ENCODE measurements at places on chromosomes 5 and 9.

DNA sequence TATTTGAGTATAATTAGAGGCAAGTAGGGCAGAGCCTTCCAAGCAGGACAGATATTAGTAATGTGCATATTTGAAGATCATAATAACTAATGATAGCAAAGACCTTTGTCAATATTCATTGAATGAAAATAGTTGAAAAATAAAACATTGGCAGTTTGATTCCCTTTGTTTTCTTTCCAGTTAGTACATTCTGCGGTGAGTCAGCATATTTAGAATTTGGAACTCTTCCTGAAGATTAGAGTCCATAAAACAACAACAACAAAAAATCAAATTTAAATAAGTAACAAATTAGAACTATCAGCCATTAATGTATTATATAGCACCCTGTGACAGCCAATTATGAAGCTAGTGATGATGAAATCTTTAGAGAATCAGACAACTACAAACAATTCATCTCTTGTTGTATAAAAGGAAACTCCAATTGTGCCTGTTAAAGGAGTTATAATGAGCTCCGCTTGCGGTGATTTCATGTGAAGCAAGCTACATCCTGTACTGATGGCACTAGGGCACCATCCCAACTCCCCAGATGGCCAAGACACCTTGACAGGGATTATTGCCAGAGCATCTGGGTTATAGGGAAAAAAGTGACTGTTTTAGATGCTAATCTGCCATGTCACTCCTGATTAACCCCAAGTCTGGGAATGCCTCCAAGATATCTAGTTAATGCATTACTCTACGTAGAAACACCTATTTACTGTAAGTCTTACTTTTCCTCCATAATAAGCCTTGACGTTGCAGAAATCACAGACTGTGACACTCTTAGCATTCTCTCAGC is 6.8 kb downstream of the IFNA8 start:
- H3K27me3 ChIP-seq, result no peaks in the 10 kb centered on the region
- peak overlapping the region; percentile 69 for H3K27ac ChIP-seq

- no peak for DNase-seq
- no peaks in the 10 kb centered on the region for H3K27me3 ChIP-seq
- H3K4me1 ChIP-seq, result peaks cover 12% of the 10 kb centered on the region
- peaks cover 6% of the 10 kb centered on the region for H3K36me3 ChIP-seq
These were observed 17.1 kb downstream of the MSANTD3 start for GRCh38 chr9:100443781-100444768.

DNA sequence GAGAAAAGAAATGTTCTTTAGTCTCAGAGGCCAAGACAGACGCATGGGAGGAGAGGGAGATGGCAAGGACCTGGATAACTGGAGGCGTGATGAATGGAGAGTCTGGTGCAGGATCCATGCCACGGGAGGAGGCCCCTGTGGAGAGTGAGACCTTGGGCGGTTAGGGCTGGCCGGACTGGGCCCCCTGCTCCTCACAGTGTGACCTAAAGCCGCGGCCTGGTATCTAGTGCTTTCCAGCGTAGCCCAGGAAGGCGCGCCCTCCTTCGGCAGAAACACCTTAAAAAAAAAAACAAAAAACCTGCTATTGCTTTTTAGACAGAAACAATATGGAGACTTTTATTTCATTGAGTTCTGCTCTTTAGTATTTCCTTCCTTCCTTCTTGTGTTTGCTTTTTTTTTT is 33.1 kb downstream of the SCGB3A1 start:
- no peaks in the 10 kb centered on the region for H3K36me3 ChIP-seq
- H3K27me3 ChIP-seq, result no peaks in the 10 kb centered on the region
- H3K4me3 ChIP-seq, result no peak overlapping the region
- no peaks in the 10 kb centered on the region for H3K4me1 ChIP-seq
- no peak for DNase-seq

DNA sequence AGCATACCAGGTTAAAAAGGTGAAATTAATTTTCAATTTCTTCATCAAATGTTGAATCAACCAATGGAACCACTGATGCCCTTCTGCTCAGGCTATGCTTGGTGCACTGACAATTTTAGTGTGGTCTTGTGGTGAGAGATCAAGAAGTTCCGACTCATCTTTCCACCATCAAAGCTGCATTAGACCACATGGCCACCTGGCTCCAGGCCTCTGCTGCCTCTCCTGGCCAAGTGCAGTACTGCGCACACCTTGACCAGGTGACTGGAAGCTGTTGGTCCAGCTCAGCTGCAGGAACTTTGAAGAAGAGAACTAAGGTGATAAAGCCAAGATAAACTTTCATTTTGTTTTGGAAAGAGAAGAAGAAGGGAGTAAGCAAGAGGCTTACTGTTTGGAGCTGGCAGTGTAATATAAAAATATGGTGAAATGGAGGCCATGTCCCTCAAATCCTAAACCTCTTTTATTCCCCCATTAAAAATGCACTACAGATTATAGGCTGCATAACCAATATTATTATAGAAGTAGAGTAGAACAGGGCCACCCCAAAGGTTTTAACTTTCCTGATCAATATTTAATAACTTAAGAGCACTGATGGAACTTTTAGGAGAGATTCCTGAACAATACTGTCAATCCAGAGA is 315.5 kb upstream of the C9orf72 start:
- no peak overlapping the region for H3K4me3 ChIP-seq
- no peaks in the 10 kb centered on the region for H3K36me3 ChIP-seq
- H3K4me1 ChIP-seq, result no peaks in the 10 kb centered on the region
- H3K27ac ChIP-seq, result no peak overlapping the region

DNA sequence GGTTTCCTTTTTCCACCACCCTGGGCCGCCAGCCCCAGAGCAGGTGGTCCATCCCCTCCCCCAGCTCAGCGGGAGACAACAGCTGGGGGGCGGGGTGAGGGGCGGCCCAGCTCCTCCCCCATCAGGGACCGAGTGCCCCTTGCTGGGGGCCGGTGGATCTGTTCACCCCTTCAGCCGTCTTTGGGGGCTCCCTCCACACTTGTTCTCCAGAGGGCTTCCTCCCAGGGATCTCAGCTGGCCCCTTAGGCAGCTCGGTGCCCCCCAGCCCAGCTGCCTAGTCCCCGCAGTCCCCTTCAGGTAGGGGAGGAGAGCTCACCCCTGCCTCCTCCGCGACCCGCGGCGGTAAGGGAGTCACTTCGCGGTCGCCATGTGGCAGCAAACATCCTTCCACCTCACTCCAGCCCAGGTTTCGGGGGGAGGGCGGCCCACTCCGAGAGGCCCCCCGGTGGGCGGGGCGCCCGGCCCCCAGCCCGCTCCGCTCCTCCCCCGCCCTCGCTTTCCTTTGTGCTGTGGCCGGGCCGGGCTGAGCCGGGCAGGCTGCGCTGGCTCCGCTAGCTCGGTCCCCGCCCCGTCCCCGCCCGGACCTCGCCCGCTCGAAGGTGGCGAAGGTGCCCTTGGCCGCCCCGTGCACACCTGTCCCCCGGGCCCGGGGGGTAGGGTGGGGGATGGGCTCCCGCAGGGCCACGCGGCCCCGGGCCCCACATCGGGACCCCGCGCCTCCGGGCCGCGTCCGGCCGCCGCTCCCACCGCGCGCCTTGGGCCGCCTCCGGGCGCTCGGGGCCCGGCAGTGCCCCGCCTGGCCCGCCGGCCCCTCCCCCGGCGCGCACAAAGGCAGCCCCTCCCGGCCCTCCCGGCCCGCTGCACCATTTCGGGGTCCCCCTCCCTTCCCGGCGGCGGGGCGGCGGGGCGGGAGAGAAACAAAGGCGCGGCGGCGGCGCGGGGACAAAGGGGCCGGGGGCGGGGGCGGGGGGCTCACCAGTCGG is 683 bp downstream of the DBN1 start:
- H3K27me3 ChIP-seq, result no peaks in the 10 kb centered on the region
- peak; percentile 63 for DNase-seq
- peak overlapping the region; percentile 18 for H3K27ac ChIP-seq

GRCh38 chr9:89839952-89840351 is 235.1 kb downstream of the GADD45G start:
- no peak overlapping the region for H3K4me3 ChIP-seq
- H3K27me3 ChIP-seq, result peaks cover 71% of the 10 kb centered on the region
- H3K4me1 ChIP-seq, result no peaks in the 10 kb centered on the region
- H3K27ac ChIP-seq, result no peak overlapping the region

GRCh38 chr5:144915452-144915851 is 744.8 kb downstream of the KCTD16 start:
- no peaks in the 10 kb centered on the region for H3K27me3 ChIP-seq
- DNase-seq, result no peak
- no peaks in the 10 kb centered on the region for H3K36me3 ChIP-seq
- no peak overlapping the region for H3K27ac ChIP-seq
- H3K4me1 ChIP-seq, result no peaks in the 10 kb centered on the region
- H3K4me3 ChIP-seq, result no peak overlapping the region

GRCh38 chr5:64806537-64806936 is 37.8 kb downstream of the CWC27 start:
- H3K27ac ChIP-seq, result no peak overlapping the region
- no peaks in the 10 kb centered on the region for H3K27me3 ChIP-seq
- no peak overlapping the region for H3K4me3 ChIP-seq
- DNase-seq, result no peak
- H3K36me3 ChIP-seq, result no peaks in the 10 kb centered on the region

DNA sequence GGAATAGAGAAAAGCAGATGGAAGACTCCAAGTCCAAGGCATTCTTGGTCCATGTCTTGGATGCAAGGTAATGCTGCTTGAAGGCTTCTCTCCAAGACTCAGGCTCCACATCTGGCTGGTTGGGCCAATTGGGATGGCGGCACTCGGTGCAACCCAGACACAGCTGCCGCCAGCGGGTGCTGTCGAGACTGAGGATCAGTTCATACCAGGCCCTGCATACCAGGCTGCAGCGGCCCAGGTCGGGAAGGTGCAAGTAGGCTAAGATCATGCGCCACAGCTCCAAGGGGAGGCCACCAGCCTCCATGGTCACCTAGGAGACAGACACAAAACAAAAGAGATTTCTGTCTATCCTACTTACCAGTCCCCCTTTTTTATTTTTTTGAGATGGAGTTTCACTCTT is 34.7 kb downstream of the FBXO10 start:
- H3K36me3 ChIP-seq, result no peaks in the 10 kb centered on the region
- H3K4me3 ChIP-seq, result no peak overlapping the region
- H3K27ac ChIP-seq, result no peak overlapping the region
- no peak for DNase-seq
- H3K4me1 ChIP-seq, result no peaks in the 10 kb centered on the region

DNA sequence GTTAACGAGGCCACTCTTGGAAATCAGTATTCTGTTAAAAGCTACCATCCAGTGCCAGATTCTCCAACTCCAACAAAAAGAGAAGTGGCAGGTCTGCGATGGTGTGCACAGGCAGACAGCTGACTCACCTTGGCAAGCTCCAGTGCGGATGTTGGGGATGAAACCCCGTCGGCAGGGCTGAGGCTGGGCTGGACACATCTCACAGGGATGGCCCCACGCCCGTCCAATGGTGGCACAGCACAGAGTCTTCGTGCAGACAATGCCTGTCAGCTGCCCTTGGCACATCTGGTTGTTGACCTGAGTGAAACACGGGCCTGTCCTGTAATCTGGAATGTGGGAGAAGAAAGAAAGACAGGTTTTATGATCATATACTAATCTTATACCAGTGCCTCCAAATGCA is 73.4 kb downstream of the FBN2 start:
- no peak for DNase-seq
- no peaks in the 10 kb centered on the region for H3K36me3 ChIP-seq
- H3K27ac ChIP-seq, result no peak overlapping the region

DNA sequence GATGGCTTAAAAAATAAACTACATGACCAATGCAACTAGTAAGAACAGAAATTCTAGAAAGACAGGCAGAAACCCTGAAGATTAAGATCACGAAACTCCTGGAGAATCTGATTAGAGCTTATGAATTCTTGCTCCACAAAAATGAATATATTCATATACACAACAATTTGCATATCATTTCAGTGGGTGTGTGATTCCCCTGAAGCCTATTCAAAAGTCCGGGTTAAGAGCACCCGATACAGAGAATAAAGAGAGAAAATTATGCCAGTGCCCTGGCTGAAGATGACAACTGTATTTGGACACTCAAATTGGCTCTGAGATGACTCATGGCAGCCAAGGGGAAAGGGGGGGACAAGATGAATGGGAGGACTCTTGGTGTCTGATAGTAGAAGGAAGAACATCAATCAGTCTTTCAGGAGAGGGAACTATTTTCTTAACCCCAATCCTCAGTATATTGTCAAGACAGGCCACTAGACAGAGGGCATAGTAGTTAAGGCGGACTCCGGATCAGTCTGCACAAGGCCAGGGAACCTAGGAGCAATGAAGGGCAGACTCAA is 6.0 kb downstream of the TMOD1 start:
- H3K27me3 ChIP-seq, result no peaks in the 10 kb centered on the region
- H3K36me3 ChIP-seq, result peaks cover 6% of the 10 kb centered on the region

DNA sequence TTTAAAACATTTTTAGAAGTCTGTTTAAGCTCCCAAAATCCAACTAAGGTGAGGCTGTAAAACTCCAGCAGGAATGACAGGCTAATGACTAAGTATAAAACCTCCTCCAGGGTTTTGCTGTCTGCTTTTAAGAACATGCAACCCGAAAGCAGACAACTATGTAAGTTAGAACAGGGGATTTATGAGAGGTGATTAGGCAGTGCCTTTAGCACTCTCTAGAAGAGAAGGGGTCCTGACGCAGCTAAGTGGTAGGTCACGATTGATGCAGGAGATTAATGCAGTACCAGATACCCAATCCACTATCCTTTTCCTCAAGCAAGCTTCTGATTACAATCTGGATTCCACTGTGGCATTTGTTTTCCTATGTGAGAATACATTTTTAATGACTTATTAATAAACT is 25.9 kb downstream of the HOMER1 start:
- peaks cover 2% of the 10 kb centered on the region for H3K4me1 ChIP-seq
- no peak for DNase-seq
- no peak overlapping the region for H3K27ac ChIP-seq

DNA sequence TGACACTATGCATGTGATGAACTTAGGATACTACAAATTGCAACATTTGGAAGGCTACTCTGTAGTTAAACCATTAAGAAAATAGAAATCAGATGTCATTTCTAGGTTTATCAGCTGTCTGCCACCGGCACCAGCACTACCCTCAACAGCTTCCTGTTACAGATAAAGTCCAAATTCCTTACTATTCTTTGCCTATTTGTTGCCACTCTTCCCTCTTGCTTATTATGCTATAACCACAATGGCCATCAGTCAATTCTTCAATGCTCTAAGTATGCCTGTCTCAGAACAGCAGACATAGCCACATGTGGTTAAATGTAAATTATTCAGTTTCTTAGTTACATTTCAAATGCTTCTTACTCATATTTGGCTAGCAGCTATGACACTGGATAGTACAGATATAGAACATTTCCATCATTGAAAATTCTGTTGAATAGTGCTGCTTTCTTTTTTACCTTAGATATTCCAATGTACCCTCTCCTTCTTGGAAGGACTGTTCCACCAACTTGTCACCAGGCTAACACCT is 21.0 kb downstream of the DHX29 start:
- no peak overlapping the region for H3K27ac ChIP-seq
- DNase-seq, result no peak
- no peaks in the 10 kb centered on the region for H3K27me3 ChIP-seq
- no peak overlapping the region for H3K4me3 ChIP-seq
- H3K4me1 ChIP-seq, result no peaks in the 10 kb centered on the region

DNA sequence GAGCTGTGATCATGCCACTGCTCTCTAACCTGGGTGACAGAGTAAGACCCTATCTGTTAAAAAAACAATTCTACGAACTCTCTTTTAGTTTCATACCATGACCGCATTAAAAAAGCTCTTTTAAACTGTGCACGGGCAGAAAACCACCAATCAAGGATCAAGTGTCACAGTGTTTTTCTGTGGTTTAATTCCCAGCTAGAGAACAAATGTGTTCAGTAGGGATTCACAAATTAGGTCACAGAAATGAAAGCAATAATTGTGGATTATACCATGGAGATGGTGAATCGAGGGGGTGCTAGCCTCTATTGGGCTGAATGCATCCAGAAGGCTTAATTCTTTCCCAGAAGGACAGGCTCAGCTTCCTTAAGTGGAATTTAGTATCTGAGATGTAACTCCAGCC is 79.1 kb downstream of the ATG10 start:
- no peak for DNase-seq
- no peaks in the 10 kb centered on the region for H3K4me1 ChIP-seq
- H3K27me3 ChIP-seq, result no peaks in the 10 kb centered on the region
- H3K4me3 ChIP-seq, result no peak overlapping the region
- no peaks in the 10 kb centered on the region for H3K36me3 ChIP-seq
